ENCODE measurements at places on chromosomes 1 and 21.

GRCh38 chr1:53393325-53393792 is 65.5 kb upstream of the LRP8 start:
- peak; percentile 74 for DNase-seq

GRCh38 chr21:30257773-30258172 is 25.0 kb downstream of the KRTAP24-1 start:
- no peak for DNase-seq

DNA sequence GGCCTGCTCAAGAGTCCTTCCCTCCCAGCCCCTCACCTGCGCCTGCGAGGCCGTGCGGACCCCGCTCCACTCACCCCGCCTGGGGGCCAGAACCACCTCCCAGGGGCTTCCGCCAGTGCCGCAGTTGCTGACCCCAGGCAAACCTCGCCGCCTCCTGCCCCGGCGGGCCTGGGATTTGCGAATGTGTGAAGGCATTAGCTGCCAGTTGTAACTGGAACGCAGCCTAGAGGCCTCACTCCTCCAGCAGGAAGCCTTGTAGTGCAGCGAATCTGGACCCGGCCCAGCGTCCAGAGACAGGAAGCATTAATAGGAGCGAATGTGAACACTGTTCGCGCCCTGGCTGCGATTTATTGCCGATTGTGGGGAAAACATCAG is 140.9 kb upstream of the ARHGEF16 start:
- peak; percentile 92 for DNase-seq

DNA sequence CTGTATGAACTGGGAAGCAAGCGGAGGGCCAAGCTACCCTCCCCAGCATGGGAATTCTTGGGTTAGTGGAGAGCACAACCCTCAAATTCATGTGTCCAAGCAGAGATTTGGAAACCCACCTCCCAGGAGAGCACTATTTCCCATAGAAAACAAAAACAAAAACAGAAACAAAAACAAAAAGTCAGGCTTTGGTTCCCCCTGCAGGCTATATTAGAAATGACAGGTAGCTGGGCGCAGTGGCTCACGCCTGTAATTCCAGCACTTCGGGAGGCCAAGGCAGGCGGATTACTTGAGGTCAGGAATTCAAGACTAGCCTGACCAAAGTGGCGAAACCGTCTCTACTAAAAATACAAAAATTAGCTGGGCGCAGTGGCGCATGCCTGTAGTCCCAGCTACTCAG is 10.8 kb downstream of the MINDY1 start:
- DNase-seq = no peak

GRCh38 chr1:176517484-176517883 is 54.5 kb downstream of the PAPPA2 start:
- DNase-seq = no peak
